ENCODE measurements at places on chromosomes 12 and 14. TPM values are rescaled to one million over a fixed set of nuclear protein-coding genes. Genes with fewer than 3 reads are reported as not detected.

The ERP27 gene
- 9.9 TPM for total RNA-seq

The NR2C1 gene
- total RNA-seq = 49.9 TPM

GRCh38 chr12:131733874-131734273, 23.0 kb downstream of the SFSWAP start:
- H3K27me3 ChIP-seq = no peaks in the 10 kb centered on the region
- H3K4me1 ChIP-seq = peaks cover 2% of the 10 kb centered on the region
- H3K36me3 ChIP-seq = peaks cover 3% of the 10 kb centered on the region
- no peak for DNase-seq

DNA sequence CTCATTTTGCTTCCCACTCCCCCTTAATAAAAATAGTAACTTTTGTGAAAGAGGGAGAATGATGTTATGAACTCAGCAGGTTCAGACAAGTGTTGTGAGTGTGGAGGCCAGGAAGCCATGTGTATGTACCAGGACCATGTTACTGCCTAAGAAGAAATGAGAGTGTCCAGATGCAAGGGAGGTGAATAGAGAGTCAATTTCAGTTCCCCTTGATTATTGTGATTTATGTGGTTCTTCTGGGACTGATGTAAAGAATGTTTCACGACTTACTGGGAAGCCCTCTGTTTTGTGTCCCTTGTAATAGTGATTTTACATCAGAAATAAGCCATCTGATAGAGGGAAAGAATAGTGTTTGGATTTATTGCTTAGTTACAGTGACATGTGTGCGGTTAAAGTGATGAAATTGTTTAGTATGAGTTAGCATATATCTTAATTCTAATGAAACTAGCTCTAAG, 32.5 kb downstream of the FBXO34 start:
- no peak overlapping the region for H3K4me3 ChIP-seq
- DNase-seq = no peak
- H3K27me3 ChIP-seq = no peaks in the 10 kb centered on the region
- H3K27ac ChIP-seq = no peak overlapping the region

GRCh38 chr14:33945210-33946088, 5.4 kb downstream of the EGLN3 start:
- no peaks in the 10 kb centered on the region for H3K27me3 ChIP-seq
- no peak for DNase-seq

DNA sequence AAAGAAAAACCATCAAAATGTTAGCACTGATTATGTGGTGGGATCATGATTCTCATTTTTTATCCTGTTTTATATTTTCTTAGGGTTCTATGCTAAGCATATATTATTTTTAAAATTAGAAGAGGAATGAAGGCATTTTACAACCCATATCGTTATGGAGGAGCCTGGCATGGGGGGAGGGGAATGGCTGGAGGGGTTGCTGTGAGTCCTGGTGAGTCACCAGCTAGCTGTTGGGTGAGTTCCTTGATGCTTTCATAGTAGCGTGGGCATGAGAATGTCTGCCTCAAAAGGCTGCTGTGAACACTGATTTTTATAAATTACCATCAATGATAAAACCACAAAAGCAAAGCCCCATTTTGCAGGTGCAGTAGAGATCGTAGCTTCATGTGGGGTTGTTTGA, 46.9 kb downstream of the C14orf132 start:
- DNase-seq = no peak
- H3K27ac ChIP-seq = no peak overlapping the region
- no peak overlapping the region for H3K4me3 ChIP-seq
- H3K27me3 ChIP-seq = peaks cover 21% of the 10 kb centered on the region

All from T-helper 17 cell (primary cell).